DMS 273 treated with DMSO at 0.1 percent for 48 hours (cell line): ENCODE measurements at places on chromosomes 16 and 17.

GRCh38 chr17:77497578-77497934 is 356.8 kb downstream of the SEC14L1 start:
- DNase-seq, result no peak

DNA sequence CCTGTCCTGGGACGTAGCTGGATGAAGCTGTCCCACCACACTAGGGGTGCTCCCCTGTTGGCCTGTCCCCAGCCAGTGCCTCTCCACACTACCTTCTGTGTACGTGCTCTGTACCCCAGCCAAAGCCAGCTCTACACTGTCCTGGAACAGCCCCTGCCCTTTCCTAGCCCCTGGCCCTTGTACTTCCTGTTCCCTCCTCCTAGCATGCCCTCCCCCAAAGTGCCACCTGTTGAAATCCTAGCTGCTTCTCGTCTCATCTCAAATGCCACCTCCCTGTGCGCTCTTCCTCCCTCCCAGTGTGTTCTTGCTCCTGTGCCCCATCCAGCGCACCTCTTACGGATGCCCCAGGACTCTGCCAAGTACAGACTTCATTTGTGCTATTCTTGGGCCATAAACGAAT is 33.5 kb downstream of the IRX3 start:
- DNase-seq, result no peak

GRCh38 chr17:9646546-9646885 is 1.2 kb downstream of the USP43 start:
- no peak for DNase-seq

GRCh38 chr16:19274165-19274797 is 11.2 kb upstream of the CLEC19A start:
- DNase-seq, result no peak

DNA sequence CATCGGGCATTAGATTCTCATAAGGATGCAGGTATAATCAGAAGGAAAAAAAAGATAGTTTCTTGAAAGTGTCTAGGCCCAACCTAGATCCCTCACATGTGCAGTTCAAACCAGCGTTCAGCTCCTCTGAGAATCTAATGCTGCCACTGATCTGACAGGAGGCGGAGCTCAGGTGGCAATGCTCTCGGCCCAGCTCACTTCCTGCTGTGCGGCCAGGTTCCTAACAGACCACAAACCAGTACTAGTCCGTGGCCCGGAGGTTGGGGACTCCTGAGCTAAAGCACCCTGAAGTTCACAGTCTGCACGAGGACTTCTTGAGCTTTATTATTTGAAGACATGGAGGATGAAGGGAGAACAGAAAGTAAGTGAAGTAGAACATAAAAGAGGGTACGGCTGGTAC is 16.8 kb downstream of the SMCR8 start:
- DNase-seq, result no peak

GRCh38 chr17:21194703-21195102 is 19.3 kb downstream of the TMEM11 start:
- DNase-seq, result peak; percentile 79

DNA sequence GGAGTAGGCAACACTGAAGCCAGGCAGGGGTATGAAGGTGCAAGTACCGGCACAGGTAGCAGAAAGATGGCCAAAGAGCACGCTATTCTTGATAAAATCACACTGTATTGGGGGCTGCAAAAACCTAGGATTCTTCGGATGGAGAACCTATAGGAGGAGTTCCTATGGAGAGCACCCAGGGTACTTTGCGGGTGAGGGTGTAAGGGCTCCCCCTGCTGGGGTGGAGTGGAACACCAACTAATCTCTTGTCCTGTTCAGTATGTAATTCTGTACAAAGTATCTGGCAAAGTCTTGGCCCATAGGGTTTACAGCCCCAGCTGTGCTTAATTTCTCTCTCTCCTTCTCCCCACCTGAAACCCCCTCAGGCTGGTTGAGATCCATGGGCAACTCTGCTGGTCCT is 393.1 kb upstream of the ASIC2 start:
- no peak for DNase-seq

GRCh38 chr17:80519091-80519781 is 25.4 kb upstream of the RPTOR start:
- DNase-seq, result no peak

GRCh38 chr17:1473841-1474240 is 17.8 kb upstream of the CRK start:
- DNase-seq, result no peak

DNA sequence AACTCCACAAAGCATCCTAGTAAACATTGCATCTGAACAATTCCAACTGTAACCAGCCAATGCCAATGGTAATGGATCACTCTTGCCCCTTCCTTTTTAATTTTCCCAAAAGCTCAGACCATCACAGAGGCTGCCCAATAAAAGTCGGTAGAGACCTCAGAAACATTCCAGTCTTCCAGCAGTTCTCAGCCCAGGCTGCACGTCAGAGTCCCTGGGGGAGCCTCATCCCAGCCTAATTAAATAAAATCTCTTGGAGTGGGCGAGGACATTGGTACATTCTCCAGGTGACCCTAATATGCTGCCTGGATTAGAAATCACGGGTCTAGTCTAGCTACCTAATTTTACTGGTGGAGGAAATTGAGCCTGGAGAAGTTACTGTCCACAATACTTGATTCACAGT is 117.1 kb upstream of the MYOCD start:
- no peak for DNase-seq

DNA sequence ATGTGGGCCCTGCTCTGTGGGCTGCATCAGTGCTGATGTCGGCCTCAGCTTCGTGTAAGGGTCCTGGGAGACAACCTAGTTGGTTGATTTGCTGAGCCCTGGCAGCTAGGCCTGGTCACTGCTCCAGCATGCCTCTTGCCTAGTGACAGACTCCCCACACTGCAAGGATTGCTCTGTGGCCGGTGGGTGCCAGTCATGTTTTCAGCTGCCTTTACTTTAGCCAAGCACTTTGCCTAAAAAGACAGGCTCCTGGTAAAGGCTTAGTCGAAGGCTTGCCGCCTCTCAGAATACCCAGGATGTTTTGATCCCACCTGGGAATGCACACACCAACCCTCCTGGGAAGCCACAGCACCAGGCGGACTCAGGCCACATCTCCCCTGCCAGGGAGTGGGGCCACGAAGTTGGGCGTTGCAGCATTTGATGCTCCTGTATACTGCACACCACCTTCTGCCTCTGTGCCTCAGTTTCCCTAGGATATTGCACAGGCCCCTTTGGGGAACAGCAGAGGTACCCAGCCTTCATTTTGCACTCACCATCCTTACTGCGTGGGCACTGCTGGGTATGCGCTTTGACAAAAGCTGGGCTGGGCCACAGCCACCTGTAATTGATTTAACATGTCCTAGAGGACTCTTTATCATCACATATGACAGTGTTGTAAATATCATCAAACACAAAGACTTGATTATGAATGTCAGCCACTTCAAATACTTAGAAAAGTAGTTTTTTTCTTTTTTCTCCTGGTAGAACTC is 19.9 kb downstream of the GINS2 start:
- DNase-seq, result no peak
